Stimulated activated CD4-positive, alpha-beta T cell treated with anti-CD3 and anti-CD28 coated beads, Interleukin-2, amount 100 ng/mL, for 48 hours (primary cell): ENCODE measurements at places on chromosomes 5 and 9.

DNA sequence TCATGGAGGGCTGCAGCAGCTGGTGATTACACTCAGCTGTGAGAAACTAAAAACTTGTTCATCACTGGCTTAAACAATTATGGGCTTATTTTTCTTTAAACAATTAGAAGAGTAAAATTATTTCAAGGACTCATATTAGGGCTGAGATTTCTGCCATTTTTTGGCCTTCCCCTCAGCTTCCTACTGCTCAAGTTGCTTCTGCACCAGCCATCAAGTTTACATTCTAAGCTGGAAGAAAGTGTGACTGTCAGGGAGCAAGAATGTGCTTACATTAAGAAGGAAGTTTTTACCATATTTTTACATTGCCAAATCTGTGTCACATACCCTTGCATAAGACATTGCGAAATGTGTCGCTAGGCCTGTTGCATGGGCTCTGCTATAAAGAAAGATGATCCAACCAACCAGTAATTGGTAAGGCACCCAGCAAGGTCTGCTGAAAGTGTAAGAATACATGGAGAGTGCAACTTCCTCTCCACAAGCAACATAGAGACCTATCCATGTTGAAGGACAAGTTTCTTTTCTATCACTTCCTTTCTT is 260.3 kb upstream of the CDH10 start:
- DNase-seq, result no peak

GRCh38 chr9:109399258-109399767 is 78.5 kb upstream of the EPB41L4B start:
- no peak for DNase-seq

DNA sequence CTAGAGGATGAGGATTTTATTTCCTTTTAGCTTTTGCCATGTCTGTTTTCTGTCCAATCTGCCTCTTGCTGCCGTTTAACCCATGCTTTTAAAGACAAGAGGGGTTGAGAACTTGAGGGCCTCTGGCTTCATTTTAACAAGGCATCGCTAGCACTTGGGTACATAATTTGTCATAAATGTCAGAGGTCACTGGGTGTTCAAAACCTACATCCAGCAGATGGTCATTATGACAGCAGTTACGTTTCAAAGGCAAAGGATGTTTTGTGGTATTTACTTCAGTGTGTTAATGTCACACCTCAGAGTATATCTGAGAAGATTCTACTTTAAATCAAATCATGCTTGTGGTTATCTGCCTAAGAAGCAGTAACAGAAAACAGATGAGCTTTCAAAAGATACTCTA is 918.3 kb downstream of the NR2F1-AS1 start:
- no peak for DNase-seq

GRCh38 chr5:107532169-107532878 is 138.4 kb downstream of the EFNA5 start:
- DNase-seq, result no peak

- DNase-seq, result no peak
Observed at GRCh38 chr5:116730706-116731105, 156.1 kb upstream of the SEMA6A start.

DNA sequence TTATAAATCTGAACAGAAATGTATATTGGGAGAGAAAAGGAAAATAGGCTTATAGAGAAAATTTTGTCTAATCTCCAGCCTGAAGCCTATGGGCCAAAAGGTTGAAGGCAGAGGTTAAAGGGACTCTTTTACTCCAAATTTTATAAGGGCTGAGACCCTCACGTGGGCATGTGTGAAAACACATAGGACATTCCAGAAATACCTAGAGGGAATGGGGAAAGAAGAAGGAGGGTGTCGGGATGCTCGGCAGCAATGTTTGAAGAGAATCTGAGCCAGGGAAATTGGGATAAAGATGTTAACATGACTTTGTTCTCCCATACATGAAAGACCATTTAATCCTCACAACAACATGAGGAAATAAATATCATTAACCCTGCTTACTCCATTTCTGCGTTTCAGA is 102.1 kb upstream of the SLC12A2 start:
- DNase-seq, result no peak

DNA sequence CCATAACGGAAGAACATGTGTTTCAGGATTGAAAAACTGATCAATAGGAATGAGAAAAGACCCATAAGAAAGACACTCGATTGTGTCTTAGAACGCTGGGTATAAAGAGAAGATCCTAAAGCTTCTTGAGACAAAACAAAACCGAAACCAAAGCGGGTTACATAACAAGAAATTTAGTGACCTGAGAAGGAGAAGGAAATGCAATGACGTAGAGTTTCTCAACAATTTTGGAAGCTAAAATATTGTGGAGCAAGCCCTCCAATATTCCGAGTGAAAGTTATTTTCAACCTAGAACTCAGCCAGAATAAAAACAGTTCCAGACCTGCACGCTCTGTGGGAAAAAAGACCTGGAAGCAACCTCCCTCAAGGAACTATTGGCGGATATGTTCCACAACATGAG is 81.9 kb upstream of the FREM1 start:
- DNase-seq, result no peak

DNA sequence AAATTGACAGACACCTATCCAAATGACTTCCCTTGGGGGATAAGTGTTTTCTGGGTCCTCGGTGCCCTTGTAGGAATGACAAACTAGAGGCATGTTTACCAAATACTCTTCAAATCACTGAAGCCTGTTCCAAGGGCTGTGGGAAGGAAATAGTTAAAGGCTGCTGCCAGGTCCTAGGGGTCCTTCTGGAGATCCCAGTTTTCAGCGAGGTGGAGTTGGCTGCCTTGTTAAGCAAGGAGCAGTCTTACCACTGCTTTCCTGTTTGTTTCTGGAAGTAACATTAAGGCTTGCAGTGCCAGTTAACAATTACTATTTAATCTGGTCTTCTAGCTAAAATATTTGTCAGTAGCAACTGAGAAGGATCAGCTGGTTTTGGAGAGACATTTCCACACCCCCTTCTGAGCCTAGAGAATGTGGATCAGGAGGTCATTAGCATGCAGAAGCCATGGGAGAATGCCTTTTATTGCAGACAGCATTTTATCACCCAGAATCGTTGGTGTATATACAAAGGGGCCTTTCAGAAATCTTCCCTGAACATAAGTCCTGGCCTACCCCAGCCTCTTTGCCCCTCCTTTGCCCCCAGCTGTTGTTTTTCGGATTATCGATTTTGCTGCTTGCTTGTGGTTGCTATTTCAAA is 238.8 kb downstream of the DMAC1 start:
- DNase-seq, result no peak

GRCh38 chr9:134167530-134167931 is 3.2 kb upstream of the RNU6ATAC start:
- no peak for DNase-seq

GRCh38 chr5:169150108-169150507 is 150.8 kb downstream of the SLIT3 start:
- DNase-seq, result no peak

DNA sequence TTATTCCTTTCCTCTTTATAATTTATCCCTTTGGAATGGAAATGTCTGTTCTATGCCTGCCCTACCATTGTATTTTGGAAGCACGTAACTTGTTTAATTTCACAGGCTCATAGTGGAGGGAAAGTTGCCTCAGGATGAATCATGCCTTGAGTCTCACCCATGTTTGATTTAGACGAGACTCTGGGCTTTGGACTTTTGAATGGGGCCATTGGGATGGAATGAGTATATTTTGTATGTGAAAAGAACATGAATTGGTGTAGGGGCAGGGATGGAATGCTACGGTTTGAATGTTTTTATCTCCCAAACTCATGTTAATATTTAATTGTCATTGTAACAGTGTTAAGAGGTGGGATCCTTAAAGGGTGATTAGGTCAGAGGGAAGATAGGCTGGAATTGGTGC is 10.3 kb downstream of the FBXW5 start:
- DNase-seq, result no peak

DNA sequence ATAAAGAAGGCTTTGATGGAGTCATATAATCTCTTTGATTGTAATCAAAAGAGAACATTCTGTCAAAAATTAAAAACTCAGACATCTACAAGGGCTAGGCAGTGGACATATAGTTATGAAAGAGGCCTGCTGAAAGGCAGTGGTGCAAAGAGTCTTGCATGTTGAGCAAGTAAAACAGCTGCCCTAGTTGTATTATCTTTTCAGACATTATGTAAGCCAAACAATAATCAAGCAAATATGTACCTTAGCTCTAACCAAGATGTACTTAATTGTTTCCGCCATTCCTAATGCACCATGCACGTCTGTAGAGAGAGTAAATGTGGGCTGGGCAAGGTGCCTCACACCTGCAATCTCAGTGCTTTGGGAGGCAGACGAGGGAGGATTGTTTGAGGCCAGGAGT is 14.3 kb downstream of the GAPT start:
- no peak for DNase-seq

DNA sequence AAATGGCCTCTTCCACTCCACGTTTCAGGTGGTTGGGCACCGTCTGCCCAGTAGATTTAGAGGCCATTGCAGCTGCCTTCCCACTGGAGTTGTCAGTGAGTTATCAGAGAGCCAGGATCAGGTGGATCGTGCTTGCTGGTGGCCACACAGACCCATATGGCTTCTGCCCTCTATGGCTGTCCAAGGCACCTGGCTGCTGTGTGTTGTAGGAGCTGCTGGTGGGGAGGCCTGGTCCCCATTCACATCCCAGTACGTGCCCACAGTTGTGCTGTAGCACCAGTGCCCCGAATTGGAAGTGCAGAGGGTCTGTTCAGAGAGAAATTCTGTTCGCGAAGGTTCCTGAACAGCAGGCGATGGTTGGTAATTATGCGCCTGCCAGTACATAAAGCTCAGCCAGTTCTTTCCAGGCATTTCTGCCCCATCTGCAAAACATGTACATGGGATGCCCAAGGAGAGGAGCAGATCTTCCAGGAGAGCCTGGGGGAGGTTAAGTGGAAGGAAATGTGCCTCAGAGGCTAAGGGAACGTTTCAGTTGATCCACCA is 41.1 kb downstream of the UBE2QL1 start:
- DNase-seq, result no peak

DNA sequence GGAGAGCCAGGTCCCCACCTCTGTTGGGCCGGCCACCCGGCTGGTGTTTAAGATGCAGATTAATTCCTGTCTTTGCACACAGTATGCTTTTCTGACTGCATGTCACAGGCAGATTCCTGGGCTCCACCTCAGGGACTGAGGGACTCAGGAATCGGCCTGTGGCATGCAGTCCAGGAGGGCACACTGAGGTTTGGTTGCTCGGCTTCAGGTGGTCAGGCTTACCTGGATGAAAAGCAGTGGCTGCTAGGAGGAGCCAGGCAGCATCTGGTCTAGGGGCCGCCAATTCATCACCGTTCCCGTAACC is 1.1 kb downstream of the WDR5 start:
- DNase-seq, result no peak

GRCh38 chr5:28750251-28750650 is 1711.9 kb upstream of the CDH9 start:
- DNase-seq, result no peak

DNA sequence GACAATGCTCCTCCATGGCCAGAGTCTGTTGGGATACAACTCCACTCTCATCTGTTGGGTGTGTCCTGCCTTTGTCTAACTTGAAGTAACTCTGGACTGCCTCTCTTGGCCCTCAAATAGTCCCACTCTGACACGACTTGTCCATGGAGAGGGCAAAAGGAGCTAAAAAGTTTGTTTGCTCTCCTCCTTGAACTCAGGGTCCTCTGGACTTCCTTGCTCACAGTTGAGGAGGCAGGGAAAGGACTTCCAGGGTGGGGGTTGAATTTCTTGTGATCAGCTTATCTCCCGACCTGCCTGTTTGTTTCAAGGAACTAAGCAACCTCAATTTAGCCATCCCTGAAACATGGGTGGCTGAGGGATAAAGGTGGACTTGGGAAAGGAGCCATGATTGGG is 11.7 kb downstream of the DNAJB5 start:
- DNase-seq, result no peak

GRCh38 chr9:4328723-4329122 is 28.9 kb upstream of the GLIS3 start:
- DNase-seq, result no peak

GRCh38 chr9:71879644-71880174 is 31.3 kb downstream of the ABHD17B start:
- DNase-seq, result no peak

DNA sequence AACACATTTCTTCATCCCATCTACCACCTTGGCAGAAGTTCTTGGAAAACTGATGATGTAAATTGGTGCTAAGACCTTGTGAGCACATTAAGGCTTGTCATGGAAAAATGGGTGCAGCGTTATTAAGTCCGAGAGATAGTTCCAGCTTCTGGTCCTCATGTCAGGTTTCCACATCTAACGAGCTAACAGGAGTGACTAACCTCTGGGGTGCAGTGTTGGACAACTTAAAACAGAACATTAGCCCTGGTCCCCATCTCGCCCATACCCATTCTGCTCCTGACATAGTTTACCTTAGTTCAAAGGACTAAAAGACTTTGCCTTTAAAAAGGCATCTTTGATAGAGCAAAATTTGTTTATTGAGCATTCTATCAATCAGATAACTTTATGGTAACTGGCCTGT is 128.0 kb downstream of the SLC1A3 start:
- no peak for DNase-seq

- no peak for DNase-seq
Observed at GRCh38 chr9:119707228-119707845, 338.1 kb upstream of the BRINP1 start.

- no peak for DNase-seq
Observed at GRCh38 chr9:72467766-72468738, 53.4 kb upstream of the TMC1 start.

DNA sequence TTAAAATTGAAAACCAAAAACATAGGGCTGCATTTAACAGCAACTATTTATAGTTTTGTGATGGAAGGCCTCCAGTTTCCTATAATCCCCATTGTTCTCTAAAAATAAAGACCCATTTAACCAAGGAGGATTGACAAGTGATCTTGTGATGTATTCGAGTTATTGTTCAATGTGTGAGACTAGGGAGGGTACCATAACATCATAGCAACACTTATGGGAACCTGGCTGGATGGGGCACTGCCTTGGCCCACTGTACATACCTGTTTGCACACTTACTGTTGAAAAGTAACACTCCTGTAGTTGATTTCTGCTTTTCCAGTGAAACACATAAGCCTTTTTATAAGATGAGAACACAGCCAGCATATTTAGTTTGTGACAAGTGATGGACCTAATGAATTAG is 32.3 kb downstream of the MACIR start:
- DNase-seq, result no peak

GRCh38 chr5:62681117-62681850 is 102.7 kb downstream of the LRRC70 start:
- DNase-seq, result no peak

DNA sequence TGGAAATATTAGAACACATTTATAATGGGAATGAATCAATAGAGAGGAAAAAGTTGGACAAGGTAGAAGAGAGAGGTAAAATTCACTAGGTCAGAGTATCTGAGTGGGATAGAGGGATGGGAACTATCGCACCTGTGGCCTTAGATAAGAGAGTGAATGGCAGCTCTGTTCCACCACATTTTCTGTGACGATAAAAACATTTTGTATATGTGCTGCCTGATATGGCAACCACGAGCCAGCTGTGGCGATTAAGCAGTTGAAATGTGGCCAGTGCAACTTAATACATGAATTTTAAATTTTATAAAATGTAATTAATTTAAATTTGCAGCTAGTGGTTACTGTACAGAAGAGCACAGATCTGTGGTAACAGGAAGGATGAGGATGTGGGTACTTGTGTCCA is 46.7 kb downstream of the ZNF354A start:
- no peak for DNase-seq

GRCh38 chr5:133688391-133688790 is 76.0 kb upstream of the FSTL4 start:
- no peak for DNase-seq

GRCh38 chr5:137838976-137839375 is 28.7 kb upstream of the MYOT start:
- DNase-seq, result no peak
